ENCODE measurements at places on chromosomes 6 and 20. TPM values are rescaled to one million over a fixed set of nuclear protein-coding genes. Genes with fewer than 3 reads are reported as not detected.

Gene ZNF311
- total RNA-seq = 0.57 TPM

Gene VGLL2
- not detected for total RNA-seq

Gene NOL4L
- total RNA-seq = 15.6 TPM

Gene SYNDIG1
- total RNA-seq = 0.39 TPM

- no peak overlapping the region for H3K4me3 ChIP-seq
- no peaks in the 10 kb centered on the region for H3K36me3 ChIP-seq
- no peaks in the 10 kb centered on the region for H3K27me3 ChIP-seq
- DNase-seq = no peak
Measured at GRCh38 chr6:158662607-158662953, 12.7 kb downstream of the SYTL3 start.
